ENCODE measurements at places on chromosomes 6 and 20.

GRCh38 chr6:17542243-17542642, 57.9 kb upstream of the FAM8A1 start:
- no peak for DNase-seq

DNA sequence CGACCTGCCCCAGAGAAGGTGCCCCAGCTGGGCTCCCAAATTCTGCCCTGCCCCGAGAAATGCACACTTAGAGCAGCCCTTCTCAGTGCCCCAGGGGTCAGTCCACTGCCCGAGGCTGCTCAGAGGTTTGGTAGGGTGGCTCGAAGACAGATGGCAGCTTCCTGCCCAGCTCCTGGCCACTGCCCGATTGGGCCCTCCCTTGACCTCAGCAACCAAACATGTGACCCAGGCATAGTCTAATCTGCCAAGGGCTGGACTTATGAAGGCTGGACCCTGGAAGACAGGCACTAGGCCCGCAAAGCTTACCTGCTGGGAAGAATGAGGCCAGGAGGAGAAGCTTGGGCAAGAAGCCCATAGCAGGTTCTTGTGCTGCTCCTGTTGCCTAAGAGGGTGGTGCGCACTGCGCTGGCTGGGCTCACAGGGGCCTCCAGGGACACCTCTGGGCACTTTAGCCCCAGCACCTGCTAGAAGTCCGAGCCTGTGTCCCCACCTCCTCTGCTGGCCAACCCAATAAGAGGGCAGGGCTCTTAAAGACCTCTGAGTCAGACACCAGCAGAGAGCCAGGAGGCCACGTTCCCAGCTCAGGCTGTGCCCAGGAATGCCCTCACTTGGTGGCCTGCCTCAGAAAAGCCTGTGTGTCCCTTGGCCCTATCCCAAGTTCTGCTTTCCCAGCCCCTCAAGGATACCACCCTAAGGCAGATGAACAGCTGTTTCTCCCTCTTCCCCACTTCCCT, 5.5 kb downstream of the SIGLEC1 start:
- peak; percentile 81 for DNase-seq

DNA sequence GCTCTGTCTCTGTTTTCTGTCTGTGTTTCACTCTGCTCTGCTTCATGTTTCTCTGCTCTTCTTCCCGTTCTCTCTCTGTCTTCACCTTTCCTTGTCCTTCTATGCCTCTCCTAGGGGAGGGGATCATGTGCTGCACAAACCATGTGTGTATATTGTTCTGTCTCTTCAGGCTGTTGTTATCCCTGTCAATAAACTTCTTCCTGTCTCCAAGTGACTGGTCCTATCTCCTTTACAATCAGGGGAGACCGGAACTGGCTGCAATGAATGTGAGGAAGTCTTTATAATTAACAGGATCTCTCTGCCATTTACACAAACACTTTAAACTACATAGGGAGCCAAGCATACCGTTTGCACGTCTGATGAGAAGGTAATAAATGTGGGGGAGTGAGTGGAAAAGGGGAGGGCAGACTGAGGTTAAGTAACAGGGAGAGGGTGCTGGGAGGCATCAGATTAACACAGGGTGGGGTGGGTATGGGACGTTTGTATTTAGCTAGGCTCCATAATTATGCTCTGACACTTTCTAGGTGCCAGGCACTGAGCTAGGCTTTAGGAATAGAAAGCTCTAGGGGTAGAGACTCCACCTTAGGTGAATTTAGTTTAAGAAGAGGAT, 626.1 kb downstream of the DHX35 start:
- DNase-seq: no peak

DNA sequence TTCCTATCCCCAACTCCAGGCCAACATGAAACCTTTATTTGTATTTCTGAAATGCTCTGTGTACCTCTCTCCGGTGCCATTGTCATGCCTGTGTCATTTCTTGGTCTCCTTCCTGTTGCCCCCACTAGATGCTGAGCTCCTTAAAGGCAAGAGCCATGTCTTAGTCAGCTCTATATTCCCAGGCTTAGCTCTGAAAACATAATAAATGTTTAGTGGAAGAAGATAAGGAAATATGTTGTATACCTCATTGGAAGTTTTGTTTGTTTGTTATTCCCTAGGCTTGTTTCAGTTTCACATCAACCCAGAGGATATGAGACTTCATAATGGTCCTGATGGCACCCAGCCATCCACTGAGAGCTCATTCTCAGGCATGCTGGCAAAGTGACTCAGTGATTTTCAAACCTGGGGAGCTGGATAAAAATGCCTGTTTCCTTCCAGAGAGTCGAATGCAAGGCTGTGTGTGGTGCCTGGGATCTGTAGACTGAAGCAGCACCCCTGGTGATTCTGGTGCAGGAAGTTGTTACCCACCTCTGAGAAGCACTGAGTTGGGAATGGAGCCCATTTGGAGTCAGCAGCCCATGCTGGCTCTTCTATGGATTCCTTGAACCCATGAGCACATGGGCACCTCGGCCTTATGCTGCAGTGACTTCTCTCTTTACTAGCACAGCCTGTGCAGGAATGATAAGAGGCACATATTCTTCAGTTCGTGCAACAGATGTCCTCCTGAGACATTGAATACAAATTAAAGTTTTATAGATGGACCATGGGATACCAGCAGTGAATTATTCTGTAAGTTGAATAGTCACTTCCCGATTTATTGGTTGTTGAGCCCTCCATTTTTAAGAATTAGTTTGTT, 205.2 kb downstream of the FARS2 start:
- peak; percentile 88 for DNase-seq

DNA sequence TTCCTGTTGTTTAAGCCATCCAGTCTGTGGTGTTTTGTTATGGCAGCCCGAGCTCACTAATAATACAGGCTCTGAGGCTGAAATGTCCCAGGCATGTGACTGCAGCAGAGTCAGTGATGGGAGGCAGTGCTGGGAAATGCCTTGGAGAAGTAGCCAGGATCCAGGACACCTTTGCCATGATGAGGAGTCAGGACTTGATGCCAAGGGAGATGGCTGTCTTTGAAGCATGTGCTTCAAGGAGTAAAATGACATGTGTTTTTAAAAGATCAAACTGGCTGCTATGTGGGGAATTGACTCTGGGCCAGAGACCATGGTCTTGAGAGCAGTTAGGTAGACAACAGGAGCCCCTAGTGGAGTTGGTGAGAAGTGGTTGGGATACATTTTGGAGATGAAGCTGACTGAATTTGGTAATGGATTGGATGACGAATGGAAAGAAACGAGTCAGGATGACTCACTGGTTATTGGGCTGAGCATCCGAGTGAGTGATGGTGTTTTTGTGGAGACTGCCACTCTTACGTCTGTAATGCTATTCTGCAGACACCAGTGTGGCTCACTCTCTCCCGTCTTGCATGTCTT, 322.2 kb downstream of the PLCB1 start:
- DNase-seq: peak; percentile 97

DNA sequence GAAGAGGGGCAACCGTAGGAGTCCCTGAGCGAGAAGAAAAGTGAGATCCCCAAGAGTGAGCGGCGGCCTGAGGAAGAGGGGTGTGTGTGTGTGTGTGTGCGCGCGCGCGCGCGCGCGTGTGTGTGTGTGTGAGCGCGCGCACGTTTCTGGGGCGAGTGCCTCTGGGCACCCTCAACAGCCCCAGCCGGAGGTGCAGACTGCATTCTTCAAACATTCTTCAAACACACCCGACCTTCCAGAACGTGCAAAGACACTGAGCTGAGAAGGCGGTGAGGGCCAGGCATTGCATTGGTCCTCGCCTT, 76.2 kb upstream of the FOXP4 start:
- DNase-seq: no peak

- DNase-seq: no peak
Measured at GRCh38 chr6:151121900-151122299, 117.9 kb upstream of the AKAP12 start.

GRCh38 chr6:26044140-26045064, 42.8 kb upstream of the HFE start:
- DNase-seq: peak; percentile 68

DNA sequence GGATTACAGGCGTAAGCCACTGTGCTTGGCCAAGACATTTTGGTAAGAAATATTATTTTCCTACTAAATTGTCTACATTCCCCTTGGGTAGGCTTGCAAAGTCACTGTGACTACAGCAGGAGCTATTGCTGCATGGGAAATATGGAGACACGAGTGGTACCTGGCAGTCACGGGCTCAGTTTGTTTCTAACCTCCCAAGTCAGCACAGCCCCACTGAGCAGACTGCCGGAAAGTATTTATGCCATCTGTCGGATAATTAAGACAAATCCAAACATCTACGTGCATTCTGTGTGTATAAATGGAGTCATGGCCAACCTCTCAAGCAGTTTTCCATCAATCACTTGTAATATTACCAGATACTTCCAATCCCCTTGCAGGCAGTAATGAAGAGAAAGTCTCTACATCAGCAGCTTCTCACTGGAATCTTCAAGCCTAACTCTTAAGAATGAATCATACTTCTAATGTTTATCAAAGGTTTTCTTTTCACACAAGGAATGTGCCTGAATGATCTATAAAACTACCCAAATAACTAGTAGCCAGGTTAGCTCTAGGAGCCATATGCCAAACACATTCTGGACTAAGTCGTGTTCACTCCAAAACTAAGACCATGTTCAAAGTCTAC, 20.1 kb downstream of the PSMB1 start:
- DNase-seq: no peak

GRCh38 chr6:43060034-43060754, 763 bp downstream of the KLC4 start:
- peak; percentile 42 for DNase-seq

DNA sequence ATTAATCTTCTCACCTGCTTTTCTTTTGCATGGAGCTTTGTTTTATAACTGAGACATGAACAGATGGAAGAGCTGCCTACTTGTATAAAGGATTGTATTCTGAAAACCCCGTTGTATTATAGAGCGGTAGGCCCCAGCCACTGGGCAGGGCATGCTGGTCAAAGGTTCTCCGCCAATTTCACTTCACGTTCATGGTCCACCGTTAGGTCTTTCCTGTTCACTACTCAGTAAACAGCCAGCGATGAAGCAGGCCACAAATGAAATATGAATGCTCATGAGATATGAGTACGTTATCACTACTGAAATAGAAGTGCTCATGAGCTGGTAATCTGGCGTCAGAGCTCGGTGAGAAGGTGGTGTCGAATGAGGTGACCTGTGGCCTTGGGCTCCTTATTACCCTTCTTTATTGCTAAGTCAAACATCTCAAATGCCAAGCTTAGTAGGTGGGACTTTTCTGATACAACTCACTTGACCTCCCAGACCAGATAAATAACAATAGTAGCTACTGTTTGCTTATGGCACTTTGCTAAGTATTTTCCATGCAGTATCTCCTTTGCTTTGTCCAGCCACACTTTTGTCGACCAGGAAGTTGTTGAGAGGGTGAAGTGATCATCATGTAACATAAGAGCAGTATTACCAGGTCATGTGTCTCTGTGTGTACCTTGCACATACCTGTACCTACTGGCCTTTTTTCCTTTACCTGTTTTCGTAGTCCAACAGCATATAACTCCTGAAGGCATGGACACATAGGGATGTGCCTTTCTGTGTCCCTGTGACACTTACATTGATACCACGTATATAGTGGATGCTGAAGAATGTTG, 16.7 kb downstream of the EDN3 start:
- no peak for DNase-seq

DNA sequence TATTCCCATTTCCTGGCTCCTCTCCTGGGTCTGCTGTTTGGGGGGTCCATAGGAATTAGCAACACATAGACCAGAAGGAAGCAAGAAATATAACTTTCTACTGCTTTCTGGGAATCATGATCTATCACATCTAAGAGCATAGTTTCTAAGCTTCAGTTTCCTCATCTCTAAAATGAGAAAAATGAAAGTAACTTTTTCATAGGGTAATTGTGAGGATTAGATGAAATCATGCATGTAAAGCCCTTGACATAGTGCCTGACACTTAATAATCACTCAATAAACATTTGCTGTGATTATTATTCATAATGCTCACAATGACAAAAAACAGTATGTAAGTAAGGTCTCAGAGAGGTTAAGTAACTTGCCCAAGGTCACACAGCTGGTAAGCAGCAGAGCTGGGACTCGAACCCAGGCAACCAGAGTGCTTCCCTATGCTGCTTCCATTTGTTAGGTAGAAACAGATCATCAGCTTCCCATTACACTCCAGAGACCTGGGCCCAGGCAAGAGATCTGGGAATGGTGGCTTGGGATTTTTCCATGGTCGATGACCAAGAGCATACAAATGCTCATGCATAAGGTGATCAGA, 86.6 kb upstream of the MAFB start:
- no peak for DNase-seq

DNA sequence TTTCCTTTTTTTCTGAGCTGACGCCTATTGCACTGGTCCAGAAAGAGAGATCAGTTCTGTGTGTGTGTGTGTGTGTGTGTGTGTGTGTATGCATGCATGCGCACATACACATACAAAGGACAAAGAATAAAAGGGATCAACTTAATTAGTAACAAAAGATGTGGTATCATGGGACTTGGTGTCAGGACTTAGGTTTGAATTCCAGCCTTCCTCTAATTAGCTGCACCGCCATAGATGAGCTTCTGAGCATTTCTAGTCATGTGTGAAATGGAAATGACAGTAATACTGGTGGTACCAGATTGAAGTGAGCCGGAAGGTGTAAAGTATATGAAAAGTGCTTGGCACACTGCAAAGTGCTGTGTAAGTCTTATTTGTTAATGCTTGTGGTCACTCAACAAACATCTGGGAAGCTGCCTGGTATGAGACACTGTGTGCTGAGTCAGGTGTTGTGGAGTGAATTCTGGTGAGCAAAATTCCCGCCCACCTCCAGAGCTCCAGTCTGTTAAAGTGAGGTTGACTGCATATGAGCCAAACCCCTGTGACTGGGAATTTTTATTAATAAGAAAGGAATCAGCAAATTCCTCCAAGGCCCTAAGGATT, 12.4 kb downstream of the DAAM2 start:
- DNase-seq: peak; percentile 93

DNA sequence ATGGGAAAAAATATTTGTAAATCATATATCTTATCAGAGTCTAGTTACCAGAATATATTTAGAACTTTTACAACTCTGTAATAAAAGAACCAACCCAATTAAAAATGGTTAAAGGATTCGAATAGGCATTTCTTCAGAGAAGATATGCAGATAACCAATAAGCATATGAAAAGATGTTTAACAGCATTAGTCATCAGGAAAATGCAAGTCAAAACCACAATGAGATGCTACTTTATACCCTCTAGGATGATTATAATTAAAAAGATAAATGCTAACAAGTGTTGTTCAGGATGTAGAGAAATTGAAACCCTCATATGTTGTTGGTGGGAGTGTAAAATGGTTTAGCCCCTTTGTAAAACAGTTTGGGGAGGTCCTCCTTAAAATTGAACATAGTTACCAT, 94.1 kb downstream of the LRRC1 start:
- peak; percentile 51 for DNase-seq

GRCh38 chr6:166411271-166411670, 28.5 kb upstream of the MPC1 start:
- no peak for DNase-seq
